ENCODE measurements at places on chromosomes 7 and 10.

DNA sequence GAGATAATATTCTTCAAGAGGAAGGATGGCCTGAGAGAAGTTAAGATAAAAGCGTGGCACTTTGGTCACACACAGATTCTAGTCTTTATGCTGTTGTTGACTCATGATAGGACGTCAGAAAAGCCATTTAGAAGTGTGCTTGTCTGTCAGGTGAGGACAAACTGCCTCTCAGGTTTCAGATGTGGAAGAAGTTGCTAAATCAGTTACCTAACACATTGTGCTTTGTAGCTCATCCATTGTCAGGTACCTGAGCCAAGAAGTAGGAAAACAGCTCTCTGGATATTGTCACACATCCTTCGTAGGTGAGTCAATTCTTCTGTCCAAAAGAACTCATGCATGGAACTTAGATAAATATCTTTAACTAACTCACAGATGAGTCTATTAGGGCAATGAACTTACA, 49.5 kb upstream of the PHYHIPL start:
- DNase-seq: no peak

DNA sequence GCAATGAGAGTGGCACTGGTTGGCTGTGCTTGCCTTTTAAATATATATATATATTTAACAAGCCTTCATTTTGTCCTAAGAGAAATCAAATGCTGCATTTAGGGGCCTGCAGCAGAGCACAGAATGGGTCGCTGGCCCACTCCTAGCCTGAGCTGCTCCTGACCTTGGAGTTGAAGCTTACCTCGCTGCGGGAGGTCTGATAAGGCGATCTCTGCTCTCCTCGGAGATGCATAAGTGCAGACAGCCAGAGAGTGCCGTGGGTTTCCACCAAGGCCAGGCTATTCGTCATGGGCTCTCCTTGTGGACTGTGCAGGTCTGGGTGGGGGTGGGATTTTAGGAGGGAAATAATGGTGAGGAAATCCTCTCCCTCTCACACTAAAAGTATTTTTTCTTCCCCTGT, 99.5 kb upstream of the IKZF1 start:
- DNase-seq: no peak

- peak; percentile 1 for DNase-seq
Measured at GRCh38 chr10:78902815-78903214, 166.0 kb upstream of the ZMIZ1 start.

DNA sequence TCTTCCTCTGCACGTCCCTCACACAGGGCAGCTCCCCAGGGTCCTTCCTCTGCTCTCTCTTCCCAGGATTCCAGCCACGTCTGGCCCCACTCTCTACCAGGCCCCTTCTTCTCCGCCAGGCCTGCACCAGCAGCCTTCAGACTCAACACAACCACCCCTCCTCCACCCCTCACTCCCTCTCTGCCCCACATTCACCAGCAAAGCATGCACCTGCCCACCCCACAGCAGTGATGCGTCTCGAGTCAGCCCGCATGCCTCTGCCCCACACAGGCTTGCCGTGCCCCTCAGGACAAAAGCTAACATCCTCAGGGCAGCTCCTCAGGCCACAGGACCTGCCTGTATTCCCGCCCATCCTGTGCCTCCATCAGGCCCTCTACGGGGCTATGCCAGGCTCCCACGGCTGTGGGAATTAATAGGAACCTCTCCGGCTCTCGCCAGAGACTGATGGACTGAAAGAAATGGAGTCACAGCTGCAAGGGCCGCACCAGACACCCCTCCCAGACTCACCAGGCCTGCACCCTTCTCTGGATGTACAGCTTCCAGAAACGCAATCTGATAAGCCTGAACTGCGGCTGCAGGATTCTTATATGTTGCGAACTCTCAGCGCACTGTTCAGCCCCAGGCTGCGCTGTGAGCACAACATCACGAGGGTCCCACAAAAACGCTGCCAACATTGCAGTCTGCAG, 100.1 kb downstream of the CYTH3 start:
- DNase-seq: no peak

DNA sequence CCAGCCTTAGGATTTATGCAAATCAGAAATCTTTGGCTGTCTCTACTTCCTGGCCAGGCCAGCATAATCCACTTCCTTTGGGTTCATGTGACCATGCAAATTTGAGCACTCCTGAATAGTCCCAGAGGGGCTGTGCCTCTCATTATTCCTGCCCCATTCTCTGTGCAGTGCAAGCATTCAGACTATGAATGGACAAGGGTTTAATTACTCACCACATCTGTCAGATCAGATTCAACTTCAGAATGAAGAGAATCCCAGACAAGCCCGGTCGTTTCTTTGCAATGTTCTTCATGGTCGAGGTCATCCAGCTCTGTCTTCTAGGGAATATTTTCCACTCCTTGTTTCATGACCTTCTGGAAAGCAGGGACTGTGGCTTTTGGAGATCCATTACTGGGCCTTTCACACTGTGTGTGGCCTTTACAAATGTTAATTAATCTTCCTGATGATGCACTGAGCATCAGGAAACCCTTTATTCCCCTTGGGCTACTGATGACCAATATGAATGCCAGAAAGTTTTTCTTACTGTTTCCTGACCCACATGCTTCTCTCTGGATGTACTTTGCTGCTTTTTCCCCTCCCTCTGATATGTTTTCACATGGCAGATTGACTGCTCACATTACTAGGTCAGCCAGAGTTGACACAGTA, 217.6 kb upstream of the TCF7L2 start:
- DNase-seq: no peak

GRCh38 chr10:22475651-22476600, 130.6 kb downstream of the SPAG6 start:
- DNase-seq: no peak

DNA sequence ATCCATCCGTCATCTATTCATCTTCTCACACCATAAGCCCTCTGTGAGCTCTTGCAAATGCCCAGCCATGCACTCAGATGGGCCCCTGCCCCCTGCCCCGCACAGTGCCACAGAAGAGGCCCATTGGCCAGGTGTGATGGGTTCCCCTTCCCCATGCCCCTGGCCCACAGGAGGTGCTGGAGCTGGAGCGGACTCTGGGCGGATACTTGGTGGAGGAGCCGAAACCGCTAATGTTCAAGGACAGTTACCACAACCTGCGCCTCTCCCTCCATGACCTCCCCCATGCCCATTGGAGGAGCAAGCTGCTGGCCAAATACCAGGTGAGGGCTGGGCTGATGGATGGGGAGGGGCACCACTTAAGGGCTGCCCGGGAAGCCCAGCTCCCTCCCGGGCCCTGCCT, 23.4 kb upstream of the SLC29A3 start:
- DNase-seq: no peak

DNA sequence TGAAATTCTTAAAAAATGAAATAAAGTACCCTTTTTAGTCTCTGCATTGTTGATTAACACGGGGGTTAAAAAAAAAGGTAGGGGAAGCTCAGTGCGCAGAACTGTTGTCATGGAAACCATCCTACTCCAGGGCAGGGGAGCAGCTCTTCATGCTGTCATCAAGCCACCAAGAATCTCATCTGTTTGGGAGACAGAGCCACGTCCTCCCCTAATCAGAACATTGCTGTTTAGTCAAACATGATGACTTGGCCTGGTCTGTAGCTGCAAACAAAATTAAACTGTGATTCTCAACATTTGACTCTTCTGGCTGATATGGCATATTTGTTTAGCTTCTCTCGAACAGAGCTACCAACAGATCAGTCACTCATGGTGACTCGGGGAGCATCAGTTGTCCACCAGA, 254.4 kb upstream of the KLF14 start:
- no peak for DNase-seq

DNA sequence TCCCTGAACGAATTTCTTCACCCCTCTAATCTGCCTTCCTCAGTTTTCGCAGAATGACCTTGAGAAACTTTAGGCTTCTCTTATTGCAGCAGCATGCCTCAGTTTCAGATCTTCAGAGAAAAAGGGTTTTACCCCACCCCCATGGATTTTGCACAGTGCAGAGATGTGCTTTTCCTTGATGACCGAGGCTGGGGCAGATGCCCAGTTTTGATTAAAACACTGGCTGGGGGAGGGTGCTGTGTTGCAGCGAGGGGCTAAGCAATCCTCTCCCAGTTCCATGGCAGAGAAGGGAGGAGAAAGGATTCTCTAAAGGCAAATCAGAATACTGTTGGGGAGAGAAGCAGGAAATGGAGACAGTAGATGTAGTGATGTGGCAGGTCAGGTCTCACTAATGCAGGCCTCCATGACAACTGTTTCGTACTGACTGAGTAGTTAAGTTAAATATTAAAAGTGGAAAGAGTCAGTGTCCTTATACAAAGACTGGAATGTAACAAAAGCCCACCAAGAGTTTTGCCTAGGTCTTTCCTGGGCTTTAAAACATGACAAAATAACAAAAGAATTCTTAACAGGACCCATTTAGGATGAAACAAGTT, 50.8 kb upstream of the PDZD8 start:
- no peak for DNase-seq

DNA sequence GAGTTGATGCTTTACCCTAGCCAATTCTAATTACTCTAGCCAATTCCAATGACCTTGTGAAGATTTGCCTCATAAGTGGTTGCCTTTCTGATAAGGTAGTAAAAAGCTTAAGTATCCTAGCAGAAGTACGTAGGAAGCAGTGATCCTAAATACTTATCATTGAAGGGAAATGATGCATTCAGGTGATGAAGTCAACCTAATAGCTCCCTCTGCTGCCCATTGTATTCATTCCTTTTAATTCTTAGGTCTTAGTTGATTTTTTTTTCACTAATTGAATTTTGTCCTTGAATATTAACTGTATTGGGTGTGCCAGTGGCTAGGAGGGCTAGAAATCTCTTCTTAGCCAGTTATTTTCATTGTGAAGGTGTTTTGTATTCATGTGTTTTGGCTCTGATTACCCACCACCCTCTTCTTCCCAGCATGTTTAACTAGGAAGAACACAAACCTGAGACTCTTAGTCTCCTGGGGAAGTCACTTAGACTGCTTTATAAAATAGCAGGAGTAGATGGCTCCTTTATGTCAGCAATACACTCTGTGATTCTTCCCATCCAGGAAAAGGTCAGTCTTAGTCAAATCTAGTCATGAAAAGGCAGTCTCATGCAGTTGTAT, 46.3 kb downstream of the PLEKHA8 start:
- no peak for DNase-seq

DNA sequence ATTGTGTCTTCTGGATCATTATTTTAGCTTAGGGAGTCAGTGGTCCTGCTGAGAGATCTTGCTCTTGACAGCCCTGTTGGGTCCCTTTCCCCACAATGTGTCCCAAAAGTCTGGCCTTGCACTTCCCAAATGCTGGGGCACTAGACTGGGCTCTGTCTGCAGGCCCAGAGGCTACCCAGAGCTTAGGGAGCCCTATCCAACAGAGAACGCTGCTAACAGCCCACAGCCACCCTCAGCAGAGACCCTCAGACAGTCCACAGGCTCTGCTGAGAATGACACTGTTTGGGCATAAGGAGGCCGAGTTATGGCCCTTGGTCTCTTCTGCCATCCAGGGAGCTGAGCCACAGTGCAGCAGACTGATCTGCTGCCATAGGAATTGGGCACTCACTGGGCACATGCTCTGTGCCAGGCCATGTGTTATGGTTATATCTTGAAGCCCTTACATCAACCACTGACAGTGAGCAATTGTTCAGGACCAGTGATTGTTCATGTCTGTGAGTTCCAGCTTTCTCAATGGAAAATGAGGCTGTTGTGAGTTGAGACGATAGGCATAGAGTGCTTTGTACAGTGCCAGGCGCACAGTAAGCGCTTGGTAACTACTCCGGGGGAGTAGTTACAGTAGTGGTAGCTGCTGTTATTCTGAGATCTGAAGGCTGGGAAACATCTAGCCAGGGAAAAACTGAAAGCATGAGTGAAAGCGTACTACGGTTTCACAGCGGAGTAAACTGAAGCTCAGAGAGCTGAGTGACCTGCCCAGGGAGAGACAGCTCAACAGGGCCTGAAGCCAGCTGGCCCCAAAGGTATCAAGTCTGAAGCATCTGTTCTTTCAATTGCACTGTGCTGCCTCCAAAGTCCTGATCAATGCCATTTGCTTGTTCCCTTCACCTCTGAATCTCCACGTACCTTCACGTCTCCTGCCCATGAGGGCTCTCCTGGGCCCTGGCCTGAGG, 77.6 kb upstream of the PRLHR start:
- DNase-seq: no peak

GRCh38 chr7:108419961-108420908, 36.0 kb downstream of the NRCAM start:
- DNase-seq: no peak

DNA sequence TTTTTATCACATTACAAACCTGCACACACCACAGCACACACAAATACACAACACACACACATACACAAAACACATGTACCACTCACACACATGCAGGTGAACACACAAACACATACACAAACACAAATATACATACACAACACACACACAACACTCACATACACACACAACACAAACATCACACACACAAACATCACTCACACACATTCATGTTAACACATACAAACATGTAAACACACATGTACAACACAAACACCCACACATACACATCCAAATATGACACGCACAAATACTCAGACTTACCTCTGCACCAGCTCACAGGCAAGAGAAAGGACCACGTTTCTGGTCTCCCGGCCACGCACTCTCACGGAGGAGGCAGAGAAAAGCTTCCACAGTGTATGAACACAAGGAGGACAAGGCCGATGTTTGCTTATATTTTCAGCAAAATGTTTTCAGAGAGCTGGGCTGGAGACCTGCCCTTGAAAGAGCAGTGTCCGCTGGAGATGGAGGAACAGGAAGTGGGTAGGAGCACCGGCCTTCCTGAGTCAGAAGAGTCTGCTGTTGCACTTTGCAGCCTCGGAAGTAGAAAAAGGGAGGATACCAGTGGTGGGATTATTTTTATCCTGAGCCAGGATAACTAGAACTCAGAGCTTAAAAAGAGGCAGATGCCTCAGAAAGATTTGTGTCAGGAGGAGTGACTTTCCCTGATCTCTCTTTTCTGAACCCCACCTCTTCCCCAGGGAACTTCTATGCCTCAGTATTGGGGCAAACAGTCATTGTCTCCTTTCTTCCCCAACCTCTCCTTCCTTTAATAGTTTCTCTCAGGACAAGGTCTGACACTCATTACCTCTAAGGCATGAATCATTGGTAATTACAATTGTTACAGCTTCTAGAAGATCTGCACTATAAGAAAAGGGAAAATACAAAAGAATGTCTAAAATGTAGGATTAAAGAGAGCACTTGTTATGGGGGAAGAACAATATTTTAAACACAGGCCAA, at the start of gene GIMAP6:
Gene GIMAP6, minus strand, starts transcription at position 520 of the 999 bp plus-strand sequence. CDS start 2,243 bp downstream, outside the sequence.
- no peak for DNase-seq

- no peak for DNase-seq
Measured at GRCh38 chr10:14408139-14408538, 77.4 kb upstream of the FRMD4A start.

DNA sequence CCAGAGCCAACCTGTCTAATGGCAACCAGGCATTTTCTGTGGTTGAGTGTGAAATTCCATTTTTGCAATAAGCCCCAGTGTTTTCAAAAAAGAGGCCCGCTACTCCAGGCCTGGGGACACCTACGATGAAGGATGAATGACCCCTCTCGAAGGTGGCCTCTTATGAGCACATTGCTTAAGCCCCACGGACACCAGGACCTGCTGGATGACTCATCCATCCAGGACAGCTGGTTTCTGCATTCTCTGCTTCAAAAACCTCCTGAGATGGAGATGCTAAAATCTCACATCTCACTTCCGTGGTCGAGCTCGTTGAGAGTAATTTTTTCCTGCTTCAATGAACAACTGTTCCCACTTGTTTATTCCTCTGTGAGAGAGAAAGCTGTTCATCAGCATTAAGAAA, 150.2 kb upstream of the FZD8 start:
- DNase-seq: no peak

Measured in progenitor cell of endocrine pancreas (in vitro differentiated cells).